Pancreas (tissue), 10 donors: ENCODE measurements at places on chromosomes 6 and 20. TPM values are rescaled to one million over a fixed set of nuclear protein-coding genes. Genes with fewer than 3 reads are reported as not detected.
A peak's percentile ranks its signal among the peaks of the same experiment; 100 is the strongest.

DNA sequence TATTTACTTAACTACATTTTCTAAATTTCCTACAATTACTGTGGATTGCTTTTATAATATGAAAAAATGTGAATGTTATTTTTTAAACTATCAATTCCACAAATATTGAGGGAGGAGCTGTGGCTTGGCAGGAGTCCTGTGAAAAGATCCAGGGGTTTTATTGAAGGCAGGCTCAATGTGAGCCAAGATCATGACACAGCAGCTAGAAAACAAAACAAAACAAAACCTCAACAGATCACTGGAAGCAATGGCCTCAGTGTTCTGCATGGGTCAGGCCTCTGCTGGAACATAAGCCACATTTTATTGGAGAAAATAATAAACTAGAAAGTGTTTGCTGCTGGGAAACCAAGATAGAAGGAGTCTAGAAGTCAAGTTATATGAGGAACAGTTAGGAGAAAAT, 19.4 kb upstream of the RCAN2 start:
- peak; percentile 28 for DNase-seq

- DNase-seq, result no peak
Observed at GRCh38 chr20:20440886-20441658, 73.2 kb downstream of the INSM1 start.

Gene DDX39B
- 423 TPM for polyA plus RNA-seq

GRCh38 chr6:52533491-52533890, 43.4 kb downstream of the TRAM2 start:
- no peak for DNase-seq

Gene CCM2L
- polyA plus RNA-seq, result 6.7 TPM

Gene C20orf141
- not detected for polyA plus RNA-seq

GRCh38 chr20:50726955-50727791, 4.2 kb upstream of the PARD6B start:
- DNase-seq, result no peak

Gene FGD2
- polyA plus RNA-seq, result 1.7 TPM

DNA sequence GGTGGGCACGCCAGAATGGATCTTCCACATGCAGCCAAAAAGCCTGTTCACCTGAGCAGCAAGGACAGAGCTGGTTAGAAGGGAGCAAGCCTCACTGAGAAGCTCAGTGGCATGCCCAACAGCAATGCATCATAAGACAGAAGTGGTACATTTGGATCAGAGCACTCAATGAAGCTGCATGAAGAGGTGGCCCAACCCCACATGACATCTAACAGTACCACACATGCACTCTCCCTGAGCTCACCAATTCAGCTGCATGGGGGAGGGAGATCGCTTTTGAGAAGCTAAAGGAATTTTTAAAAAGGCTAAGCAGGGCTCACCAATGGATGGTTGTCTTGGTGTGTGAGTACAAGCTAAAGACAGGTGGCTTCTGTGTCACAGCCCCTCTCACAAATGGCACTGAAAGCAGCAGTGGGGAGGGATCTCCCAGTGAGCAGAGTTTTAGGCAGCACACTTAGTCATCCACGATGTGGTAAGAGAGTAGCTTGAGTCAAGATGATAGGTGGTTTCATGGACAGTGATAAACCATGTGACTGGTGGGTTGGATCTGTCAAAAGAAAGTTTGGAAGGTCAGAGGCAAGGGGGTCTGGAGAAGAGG, 166.6 kb upstream of the TAB2 start:
- DNase-seq, result no peak

Gene BEND6
- polyA plus RNA-seq, result 0.27 TPM

Gene ATP9A
- 5.8 TPM for polyA plus RNA-seq

DNA sequence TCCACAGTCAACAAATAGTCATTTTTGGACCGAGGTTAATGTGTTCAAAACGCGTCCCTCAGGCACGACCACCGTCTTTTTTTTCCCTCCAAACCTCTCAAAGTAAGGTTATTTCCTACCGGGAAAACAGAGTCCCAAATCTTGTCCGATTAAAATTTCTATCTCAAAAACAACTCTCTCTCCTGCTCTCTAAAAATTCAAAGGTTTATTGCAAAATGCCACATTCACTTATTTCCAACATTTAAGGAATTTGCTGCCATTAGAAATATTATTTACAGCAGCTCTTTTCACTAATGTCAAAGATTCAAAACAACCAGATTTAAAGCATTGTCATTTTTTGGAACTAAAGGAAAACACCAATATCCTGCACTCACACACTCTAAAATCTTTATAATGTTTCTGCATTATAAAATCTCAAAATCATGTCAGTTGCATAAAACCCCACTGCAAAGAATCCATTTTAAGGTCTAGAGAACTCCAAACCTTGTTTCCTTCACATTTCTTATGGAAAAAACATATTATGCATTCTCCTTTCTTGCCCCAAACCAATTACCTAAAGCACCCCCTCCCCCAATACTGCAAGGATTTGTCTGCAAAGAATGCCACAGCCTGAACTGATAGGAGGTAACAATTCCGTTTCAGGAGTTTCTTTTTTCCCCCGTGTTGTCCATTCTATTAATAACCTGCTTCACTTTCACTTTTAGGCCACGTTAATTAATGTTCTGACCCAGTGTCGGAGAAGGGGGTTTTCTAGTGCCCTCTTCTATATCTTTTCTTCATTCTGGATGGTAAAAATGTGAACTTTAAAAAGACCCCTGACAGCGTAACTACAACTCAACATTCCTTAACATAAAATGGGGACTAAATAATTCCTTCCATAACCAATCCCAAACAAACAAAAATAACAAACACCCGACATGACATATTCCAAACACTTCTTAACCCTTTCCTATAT, 1.4 kb downstream of the NRN1 start:
- DNase-seq, result no peak

Gene SLC17A2
- polyA plus RNA-seq, result 0.05 TPM

DNA sequence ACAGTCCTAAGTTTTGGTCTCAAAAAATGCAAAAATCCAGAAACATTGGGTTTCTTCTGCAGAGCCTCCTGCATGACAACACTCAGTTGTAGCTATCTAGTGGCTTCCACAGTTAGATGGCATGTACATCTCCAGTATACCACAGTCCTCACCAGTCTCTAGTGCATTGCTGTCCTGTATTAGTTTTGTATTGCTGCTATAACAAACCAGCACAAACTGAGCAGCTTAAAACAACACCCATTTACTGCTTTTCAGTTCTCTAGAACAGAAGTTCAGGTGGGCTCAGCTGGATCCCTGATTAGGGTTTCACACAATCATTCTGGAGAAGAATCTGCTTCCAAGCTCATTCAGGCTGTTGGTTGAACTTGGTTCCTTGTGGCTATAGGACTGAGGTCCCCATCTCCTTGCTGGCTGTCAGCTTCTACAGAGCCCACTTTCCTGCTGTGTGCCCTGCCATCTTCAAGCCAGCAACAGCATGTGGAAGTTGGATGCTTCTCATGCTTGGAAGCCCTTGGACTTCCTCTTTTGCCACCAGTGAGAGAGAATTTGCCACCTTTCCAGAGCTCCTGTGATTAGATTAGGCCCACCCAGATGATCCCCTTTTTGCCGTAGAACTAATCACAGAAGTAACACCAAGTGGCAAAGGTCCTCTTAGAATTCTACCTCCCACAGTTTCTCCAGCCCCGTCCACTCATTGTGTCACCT, 48.9 kb upstream of the TBC1D7 start:
- DNase-seq, result no peak

Gene TBC1D32
- polyA plus RNA-seq, result 3.1 TPM

DNA sequence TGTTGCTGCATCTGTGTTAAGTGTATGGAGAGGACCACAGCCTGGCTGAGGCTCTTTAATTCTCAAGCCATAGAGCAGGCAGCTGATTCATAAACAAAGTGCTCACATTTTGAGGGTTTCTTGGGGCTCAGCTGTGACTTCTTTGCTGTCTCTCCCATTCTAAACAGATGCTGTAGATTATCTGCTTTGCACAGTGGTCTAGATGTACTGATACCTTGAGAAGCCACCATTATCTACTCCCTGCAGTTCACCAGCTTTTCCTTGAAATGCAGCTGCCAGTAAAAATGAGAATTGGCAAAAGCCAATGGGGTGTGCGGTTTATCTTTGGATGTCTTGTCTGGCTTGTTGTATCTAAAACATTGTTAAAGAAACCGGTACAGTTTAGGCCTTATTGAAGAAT, 5.2 kb upstream of the CNR1 start:
- no peak for DNase-seq

Gene MATN4
- polyA plus RNA-seq, result 1.5 TPM

GRCh38 chr20:63572788-63573646, 1.0 kb downstream of the HELZ2 start:
- DNase-seq, result no peak

Gene CD93
- polyA plus RNA-seq, result 2.8 TPM

GRCh38 chr6:6210994-6211393, 109.5 kb downstream of the F13A1 start:
- DNase-seq, result no peak

- DNase-seq, result peak; percentile 64
Observed at GRCh38 chr6:153816366-153816765, 222.7 kb upstream of the OPRM1 start.

GRCh38 chr6:74879234-74879633, 326.6 kb downstream of the COL12A1 start:
- DNase-seq, result no peak

Gene NUS1
- 13.1 TPM for polyA plus RNA-seq

DNA sequence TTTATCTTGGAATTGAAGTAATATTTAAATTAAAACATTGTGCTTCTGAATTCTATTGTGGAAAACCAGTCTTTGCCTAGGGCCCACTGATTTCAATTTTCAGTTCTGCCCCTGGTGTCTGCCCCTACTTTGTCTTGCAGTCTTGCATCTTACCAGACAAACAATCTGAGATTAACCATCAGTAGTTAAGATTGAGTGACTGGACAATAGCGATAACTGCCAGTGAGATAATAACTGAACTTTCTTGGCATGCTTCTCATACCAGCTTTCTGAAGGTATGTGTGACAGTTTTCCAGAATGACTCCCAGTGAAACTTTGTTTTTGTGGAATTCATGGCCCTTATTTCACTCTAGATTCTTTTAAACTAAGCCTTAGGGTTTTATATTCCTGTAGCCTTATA, 53.5 kb downstream of the KCNQ5 start:
- no peak for DNase-seq

Gene SOX18
- 6.4 TPM for polyA plus RNA-seq

Gene AK9
- 4.1 TPM for polyA plus RNA-seq

Gene ZNF311
- polyA plus RNA-seq, result 0.92 TPM

Gene OR2H1
- polyA plus RNA-seq, result not detected

Gene NKAPL
- polyA plus RNA-seq, result 1.5 TPM

DNA sequence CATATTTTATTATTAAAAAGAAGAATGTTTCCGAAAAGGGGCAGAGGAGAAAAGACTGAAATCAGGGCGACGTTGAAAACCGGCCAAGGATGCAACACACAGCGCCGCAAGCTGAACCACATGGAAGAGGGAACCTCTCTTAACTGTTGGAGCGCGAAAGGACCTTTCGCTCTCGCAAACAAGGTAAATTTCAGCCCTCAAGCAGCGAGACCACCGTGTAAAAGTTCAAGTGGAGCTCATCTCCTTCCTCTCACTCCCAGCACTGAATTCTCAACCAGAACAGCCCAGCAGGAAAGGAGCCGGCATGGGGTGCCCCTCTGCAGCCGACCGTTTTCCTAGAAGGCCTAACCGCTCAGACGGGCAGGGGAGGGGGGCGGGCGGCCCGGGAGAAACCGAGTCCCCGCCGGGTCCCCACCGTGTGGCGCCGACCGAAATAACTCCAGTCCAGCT, 621 bp downstream of the GPR63 start:
- no peak for DNase-seq

DNA sequence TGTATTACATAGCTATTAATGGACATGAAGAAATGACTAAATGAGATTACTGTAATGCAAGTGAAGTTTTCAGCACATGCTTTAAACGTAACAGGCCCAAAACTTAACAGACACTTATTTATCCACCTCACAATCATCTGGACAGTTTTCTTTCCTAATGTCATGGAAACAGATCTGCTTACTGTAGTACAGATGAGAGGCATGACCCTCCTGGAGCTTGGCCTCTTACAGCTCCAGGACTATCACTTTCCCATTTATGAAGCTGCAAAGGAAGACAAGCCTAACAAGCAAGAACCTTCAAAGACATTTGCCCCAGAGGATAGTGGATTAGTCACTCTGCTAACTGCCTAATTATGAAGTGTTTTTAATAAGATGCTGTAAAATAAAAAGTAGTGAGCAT, 419.3 kb downstream of the PHF3 start:
- no peak for DNase-seq

Gene RAET1L
- polyA plus RNA-seq, result not detected

- no peak for DNase-seq
Observed at GRCh38 chr20:8901237-8902025, 167.5 kb upstream of the PLCB4 start.

Gene CLDN20
- 0.07 TPM for polyA plus RNA-seq
